ENCODE measurements at places on chromosomes 1 and 21. TPM values are rescaled to one million over a fixed set of nuclear protein-coding genes. Genes with fewer than 3 reads are reported as not detected.

Gene SLC2A5
- polyA plus RNA-seq = 0.02 TPM

Gene CD52
- not detected for polyA plus RNA-seq

Gene VHLL
- not detected for polyA plus RNA-seq

Gene ILDR2
- polyA plus RNA-seq = 0.05 TPM

Gene GBP1
- 7.4 TPM for polyA plus RNA-seq

Gene FCGR3A
- not detected for polyA plus RNA-seq

Gene GSTM5
- polyA plus RNA-seq = not detected

Gene LENEP
- 0.26 TPM for polyA plus RNA-seq

Gene AIRE
- not detected for polyA plus RNA-seq

Gene GNG4
- 1.6 TPM for polyA plus RNA-seq

Gene MPL
- not detected for polyA plus RNA-seq

Gene CLCA4
- not detected for polyA plus RNA-seq

Gene THEM5
- polyA plus RNA-seq = not detected

Gene PARP1
- polyA plus RNA-seq = 239 TPM

Gene GUCA2A
- not detected for polyA plus RNA-seq

Gene RGS8
- not detected for polyA plus RNA-seq

Gene ZNF687
- 14.6 TPM for polyA plus RNA-seq

Gene IFI44L
- polyA plus RNA-seq = 1.1 TPM

Gene SMIM1
- 5.9 TPM for polyA plus RNA-seq

Gene KCNK2
- polyA plus RNA-seq = 16.2 TPM

Gene ELAVL4
- 2.7 TPM for polyA plus RNA-seq

Gene MSTO1
- 22.4 TPM for polyA plus RNA-seq

Gene OR2W3
- 0.13 TPM for polyA plus RNA-seq

Gene IFT25
- 25.7 TPM for polyA plus RNA-seq

Gene NGF
- polyA plus RNA-seq = 75.8 TPM

Gene OR2AK2
- polyA plus RNA-seq = not detected

Gene PDPN
- polyA plus RNA-seq = not detected

Gene AMY1C
- not detected for polyA plus RNA-seq

Gene TNFAIP8L2
- polyA plus RNA-seq = not detected

Gene SLC1A7
- not detected for polyA plus RNA-seq

Gene GSTM3
- polyA plus RNA-seq = 84.9 TPM

Gene SERPINC1
- 0.08 TPM for polyA plus RNA-seq

Gene NEK2
- 9.4 TPM for polyA plus RNA-seq

Gene RGL1
- polyA plus RNA-seq = 10.7 TPM

Data from SK-N-SH (cell line).